ENCODE measurements at places on chromosomes 16 and 17. TPM values are rescaled to one million over a fixed set of nuclear protein-coding genes. Genes with fewer than 3 reads are reported as not detected.

The VAT1L gene
- total RNA-seq: not detected

- DNase-seq: no peak
These were observed 138.9 kb downstream of the SEC14L1 start for GRCh38 chr17:77279448-77280303.

GRCh38 chr17:80647746-80648145, 103.1 kb downstream of the RPTOR start:
- DNase-seq: peak; percentile 26

The TEX19 gene
- total RNA-seq: not detected

- DNase-seq: no peak
These were observed 206.9 kb downstream of the MAP2K4 start for GRCh38 chr17:12227547-12227946.

GRCh38 chr17:12789481-12790248, at the start of gene ARHGAP44:
ARHGAP44 (plus strand) TSS chr17:12789498; CDS start chr17:12789839, 341 bp downstream.
- DNase-seq: peak; percentile 2

GRCh38 chr16:68283801-68284598, 19.7 kb downstream of the SLC7A6 start:
- peak; percentile 58 for DNase-seq

The RNF43 gene
- 1.1 TPM for total RNA-seq

The PKMYT1 gene
- total RNA-seq: 121 TPM

DNA sequence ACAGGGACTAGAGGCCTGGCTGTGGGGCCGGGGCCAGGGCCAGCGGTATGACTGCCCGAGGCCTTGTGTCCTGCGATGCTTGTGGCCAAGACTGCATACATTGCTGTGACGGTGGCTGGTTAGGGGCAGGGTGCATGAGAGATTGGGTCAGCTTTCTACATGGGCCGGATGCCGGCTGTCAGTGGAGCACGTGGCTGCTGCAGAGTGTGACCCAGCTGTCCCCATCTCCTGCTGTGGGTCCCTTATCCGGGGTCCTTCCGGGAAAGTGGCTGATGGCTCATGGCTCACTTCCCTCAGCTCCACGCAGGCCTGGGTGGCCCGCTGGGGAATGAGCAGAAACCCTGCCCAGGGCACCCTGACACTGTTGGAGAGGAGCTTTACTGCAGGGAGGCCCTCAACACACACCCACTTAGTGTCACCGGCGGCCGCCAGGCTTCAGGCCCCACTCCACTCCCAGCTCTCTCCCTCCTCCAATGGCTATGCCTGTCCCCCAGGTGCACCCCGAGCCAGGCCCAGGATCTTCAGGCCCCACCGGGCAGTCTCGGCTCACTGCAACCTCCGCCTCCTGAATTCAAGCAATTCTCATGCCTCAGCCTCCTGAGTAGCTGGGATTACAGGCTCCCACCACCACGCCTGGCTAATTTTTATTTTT, 808 bp upstream of the RGS11 start:
- DNase-seq: no peak

DNA sequence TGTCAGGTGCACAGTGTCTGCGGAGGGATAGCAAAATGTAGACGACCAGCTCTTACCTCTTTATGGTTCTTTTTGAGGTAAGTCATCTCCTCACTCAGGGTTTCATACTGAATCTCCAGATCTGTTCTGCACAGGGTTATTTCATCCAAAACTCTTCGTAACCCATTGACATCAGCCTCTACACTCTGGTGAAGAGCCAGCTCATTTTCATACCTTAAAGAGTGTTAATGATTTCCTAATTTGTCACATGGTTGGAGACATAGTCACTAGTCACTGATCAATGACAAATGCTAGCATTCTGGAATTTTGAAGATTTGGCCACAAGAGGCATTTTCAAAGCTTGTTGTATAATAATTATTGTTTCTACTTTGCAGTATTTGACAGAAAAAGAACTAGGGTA, 1.3 kb downstream of the KRT25 start:
- no peak for DNase-seq

DNA sequence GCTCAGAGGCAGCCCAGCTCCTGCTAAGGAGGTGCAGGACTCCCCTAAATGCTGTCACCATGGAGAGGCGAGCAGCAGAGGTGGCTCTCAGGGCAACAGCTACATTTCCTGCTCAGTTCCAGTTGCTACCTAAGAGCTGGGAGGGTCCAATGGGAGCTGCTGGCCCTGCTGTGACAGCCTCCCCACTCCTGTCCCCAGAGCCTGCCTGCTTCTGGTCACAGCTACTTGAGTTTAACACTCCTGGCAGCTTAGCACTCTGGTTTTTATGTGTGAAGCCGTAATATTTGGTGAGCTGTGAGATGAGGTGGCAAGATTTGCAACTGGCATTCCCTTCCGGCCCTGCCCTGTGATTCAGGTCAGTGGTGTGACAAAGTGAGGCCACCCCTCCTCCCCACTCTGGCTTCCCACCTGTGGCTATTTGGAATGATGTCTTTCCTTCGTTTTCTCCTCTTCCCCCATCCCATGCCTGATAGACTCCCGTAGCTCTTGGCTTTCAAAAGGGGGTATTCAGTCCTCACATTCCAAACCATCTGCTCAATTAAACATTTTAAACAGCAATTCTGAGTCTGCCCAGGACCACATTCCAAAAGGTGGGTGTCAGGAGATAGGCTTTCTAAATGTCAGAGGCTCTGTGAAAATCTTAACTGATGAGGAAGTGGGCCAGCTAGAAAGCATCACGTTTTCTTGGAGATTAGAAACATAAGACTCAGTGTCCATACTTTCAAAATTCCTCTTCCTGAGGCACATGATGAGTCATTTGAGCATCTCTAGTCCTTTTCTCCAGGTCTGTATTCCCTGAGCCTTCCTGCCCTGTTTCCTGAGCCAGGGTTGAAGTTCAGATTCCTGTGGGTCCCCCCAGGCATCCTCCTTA, 42.6 kb upstream of the SKAP1 start:
- no peak for DNase-seq

DNA sequence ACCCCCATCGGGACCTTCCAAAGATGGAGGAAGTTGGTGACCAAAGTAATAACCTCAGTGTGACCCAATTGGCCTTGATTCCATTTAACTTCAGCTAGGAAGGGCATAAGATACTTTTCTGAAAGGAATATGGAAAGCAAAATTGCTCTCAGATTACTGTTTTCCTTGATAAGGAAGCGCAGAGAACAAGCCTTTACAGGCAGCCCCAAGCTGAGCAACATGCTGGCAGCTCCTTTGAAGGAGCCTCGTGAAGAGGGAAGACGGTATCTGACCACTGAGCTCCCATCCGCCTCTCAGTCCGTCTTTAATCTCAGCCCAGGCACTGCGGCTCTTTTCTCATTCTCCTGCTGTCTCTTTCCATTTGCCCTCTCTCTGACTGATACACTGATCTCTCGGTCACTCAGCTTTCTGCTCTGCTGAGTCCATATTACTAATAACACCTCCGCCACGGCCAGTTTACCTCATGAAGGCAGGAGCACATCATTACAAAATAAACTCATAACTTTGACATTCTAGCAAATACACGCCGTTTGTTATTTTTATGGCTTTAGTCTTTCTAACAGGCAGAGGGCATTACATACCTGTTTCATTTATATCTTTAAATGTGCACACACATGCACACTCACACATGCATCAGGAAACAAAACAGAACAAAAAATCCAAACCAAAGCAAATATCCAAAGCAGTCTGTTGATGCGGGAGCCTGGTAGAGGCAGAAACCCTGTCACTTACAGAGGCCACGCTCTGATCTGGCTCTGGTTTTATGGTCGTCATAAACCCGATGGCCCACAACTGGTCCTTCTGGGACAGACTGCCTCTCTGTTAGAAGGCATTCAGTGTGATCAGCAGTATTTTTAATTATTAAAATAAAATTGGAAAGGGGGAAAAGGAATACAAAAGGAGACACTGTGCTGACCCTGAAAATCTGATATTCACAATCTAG, 183.2 kb downstream of the AATF start:
- DNase-seq: no peak

- DNase-seq: peak; percentile 17
These were observed 173.3 kb upstream of the CACNG5 start for GRCh38 chr17:66661411-66662256.

DNA sequence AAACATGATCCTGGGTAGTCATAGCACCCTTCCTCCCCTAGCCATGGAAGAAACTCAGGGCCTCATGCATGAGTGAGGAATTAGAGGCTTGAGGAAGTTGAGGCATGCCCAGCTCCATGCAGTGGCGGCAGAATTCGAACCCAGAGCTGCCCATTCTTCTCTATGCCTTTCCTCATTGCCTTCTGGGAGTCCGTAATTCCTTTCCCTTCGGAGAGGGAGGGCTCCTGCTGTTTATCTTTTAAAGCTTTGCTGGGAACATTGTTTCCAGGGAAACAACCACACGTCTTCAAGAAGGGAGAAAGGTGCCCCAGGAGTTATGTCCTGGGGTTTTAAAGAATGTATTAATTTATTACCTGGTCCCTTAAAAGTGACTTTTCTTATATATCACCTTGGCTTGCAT, 8.5 kb downstream of the CRISPLD2 start:
- no peak for DNase-seq

The GPS1 gene
- 88.6 TPM for total RNA-seq

DNA sequence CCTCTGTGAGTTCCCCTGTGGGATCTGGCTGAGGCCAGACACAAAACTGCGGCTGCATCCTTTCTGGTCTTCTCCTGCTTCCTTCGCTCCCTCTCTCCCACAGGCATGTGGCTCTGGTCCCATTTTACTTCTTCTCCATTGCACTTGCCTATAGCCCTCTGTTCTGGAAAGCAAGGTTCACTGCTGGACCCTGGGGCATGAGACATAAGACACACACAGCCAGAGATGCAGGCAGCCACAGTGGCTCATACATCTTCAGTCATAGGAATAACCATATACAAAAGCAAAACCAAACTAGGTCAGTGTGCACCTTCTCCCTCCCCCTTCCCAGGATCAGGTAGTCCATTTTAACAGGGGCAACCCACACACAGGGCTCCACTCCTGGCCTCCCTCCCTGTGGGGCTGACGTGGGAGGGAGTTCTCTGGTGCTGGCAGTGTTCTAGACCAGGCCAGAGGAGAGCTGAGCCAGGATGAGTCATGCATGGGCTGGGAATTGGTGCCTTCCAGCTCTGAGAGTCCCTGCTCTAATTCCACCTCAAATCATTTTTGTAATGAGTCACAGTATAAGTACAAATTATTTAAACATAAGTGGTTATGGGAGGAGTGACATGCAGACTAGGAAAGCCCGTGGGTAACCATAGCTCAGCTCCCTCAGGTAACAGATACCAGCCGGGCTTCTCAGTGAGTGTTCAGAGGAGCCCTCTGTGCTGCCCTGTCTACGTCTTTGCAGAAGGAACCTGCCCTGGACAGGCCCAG, 58.0 kb downstream of the ASIC2 start:
- DNase-seq: peak; percentile 2

The RAB26 gene
- 0.34 TPM for total RNA-seq

GRCh38 chr16:30113031-30113710, at the start of gene GDPD3:
GDPD3 (minus strand) TSS chr16:30113537; CDS start chr16:30113478, 59 bp downstream.
- no peak for DNase-seq

The SHBG gene
- not detected for total RNA-seq

- no peak for DNase-seq
These were observed 50.2 kb downstream of the CYTH1 start for GRCh38 chr17:78731904-78732303.

GRCh38 chr17:63519972-63520882, 2.9 kb upstream of the KCNH6 start:
- DNase-seq: no peak

DNA sequence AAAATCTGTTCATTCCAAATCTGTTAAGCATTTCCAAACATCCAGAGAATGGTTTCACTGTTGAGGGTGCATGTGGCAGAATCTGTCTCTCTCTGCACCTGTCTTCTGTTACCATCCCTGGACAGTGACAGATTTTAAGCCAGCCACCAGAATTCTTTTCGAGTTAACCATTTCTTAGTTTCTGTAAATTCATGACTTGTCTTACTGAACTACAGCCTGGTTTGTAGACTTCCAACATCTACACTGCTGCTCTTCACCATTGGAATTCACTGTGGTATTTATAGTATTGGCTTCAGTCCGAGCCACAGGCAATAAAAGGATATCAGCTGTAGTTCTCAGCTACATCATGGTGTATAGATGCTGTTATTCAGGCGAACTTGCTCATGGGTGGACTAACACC, 47.6 kb downstream of the GOSR1 start:
- no peak for DNase-seq

DNA sequence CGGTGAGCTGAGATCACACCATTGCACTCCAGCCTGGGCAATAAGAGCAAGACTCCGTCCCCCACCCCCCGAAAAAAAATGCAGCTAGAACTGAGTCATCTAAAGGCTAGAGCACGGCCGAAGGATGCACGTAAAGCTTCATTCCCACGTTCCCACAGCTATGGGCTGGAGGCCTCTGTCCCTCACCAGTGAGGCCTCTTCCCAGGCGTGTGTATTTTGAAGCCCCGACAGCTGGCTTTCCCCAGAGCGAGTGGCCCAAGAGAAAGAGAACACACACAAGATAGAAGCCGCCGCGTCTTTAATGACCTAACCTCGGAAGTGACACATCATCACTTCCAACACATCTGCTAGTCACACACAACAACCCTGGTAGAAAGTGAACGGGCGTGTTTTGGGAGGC, 6.6 kb upstream of the KCTD5 start:
- no peak for DNase-seq

The PDILT gene
- total RNA-seq: not detected

The OR2C1 gene
- not detected for total RNA-seq

The SLFN11 gene
- total RNA-seq: 95.8 TPM

DNA sequence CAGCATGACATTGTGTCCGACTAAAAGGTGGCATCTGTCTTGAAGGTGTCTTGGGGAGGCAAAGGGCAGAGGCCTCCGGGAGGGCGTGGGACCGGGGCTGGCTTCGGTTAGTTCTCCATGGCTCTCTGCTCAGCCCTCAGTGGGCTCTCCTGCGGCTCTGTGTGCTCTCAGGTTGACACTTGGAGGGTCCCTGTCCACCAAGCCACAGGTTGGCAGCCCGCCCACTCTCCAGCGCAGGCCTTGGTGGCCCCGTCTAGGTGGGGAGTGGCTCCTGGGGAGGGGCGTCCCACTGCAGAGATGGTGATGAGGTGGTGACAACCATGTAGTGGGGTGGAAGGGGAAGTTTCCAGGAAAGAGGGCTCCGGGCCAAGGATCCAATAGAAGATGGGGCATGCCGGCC, 31.6 kb downstream of the ADGRG5 start:
- DNase-seq: no peak

GRCh38 chr16:67299269-67299668, 19.9 kb downstream of the PLEKHG4 start:
- DNase-seq: no peak

Data from activated CD8-positive, alpha-beta T cell treated with anti-CD3 and anti-CD28 coated beads for 36 hours (primary cell).